ENCODE measurements at places on chromosomes 3 and 15.

DNA sequence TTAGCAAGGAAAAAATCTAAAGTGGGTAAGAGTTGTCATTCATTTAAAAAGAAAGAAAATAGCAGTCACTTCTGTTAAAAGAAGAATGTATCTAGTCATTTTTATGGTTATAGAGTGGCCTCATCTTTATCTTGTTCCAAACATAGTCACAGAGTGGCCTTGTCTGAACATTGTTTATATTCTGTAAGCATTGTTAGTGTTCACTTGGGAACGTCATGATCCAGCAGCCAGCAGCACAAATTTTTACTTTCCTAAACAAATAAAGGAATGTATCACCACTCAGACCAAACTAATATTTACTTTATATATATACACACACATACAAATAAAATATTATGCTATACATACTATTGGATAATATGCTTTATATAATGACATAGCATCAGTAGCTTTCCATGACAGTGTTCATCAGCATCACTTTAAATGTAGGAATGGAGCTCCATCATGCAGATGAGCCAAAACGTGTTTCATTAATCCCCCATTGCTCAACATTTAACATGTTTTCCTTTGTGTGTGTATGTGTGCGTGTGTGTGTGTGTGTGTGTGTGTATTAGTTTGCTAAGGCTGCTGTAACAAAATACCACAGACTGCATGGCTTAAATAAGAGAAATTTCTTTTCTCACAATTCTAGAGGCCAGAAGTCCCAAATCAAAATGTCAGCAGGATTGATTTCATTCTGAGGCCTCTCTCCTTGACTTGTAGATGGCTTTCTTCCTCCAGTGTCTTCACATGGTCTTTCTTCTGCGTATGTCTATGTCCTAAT, 39.6 kb upstream of the GYG1 start:
- no peak for DNase-seq

GRCh38 chr3:53350652-53351051, 3.3 kb upstream of the DCP1A start:
- DNase-seq: peak; percentile 39

DNA sequence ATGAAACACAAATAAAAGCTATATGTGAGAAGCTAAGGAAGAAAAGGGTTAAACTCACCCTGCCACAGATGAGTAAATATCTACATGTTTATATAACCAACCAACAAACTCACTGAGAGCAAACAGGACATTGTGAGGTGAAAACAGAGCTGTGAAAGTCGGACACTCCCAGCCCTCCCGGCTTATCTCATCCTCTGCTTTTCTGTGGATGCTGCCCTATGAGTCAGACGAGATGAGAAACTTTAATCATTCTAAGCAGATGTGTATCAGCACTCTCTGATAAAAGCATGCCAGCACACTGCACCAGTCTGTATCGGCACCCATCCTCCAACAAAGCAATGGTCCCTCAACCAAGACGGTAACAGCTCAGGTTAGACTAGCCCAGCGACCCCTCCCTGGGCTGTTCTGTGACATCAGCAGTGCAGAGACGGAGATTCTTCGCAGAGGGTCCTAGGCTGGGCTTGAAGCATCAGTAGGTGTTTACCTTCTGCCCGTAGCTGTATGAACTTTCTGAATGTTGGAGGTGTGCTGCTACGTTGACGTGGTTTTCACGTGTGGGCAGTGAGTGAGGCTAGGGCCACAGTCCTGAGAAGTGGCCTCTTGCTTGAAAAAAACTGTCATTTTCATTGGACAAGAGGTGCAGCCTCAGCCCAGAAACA, 119.8 kb upstream of the ALDH1A3 start:
- peak; percentile 74 for DNase-seq

GRCh38 chr3:161412123-161412522, 40.8 kb upstream of the SPTSSB start:
- DNase-seq: no peak

DNA sequence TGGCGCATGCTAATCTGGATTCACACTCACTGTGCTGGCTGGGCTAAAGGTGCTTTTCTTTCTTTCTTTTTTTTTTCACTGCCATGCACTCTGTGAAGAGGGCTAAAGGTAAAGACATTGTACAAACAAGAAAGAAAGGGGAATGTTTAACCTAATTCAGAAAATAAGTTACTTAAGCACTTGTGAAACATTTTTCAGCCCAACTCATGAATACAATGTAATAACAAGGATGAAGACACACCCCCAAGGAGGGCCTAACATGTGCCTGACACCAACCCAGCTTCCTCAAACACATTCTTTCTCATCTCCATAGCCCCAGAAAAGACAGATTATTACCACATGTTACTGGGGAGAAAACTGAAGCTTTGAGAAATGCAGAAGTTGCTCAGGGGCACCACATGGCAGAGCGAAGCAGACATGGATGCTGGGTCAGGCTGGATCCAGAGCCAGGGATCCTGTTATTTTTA, 5.7 kb downstream of the STIMATE start:
- DNase-seq: peak; percentile 61

- DNase-seq: no peak
Observed at GRCh38 chr3:149003653-149004305, 12.4 kb downstream of the GYG1 start.

DNA sequence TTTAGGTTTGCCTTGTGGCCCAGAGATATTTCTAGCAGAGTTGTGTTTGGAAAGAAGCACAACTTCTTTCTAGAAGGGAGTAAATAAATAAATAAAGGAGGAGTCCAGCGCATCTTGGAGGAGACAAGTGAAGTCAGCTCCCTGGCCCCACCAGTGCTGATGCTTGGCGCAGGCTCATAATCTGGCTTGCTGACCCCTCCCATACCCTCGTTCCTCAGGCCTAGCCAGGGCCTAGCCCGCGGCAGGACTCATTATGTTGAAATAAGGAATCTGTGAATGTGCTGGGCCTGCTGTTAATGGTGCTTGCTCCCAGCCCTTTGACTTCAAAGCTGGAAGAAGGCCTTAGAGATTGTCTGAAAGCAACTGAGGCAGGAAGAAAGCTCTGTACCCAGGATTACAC, 3.1 kb downstream of the ZNF710 start:
- no peak for DNase-seq

DNA sequence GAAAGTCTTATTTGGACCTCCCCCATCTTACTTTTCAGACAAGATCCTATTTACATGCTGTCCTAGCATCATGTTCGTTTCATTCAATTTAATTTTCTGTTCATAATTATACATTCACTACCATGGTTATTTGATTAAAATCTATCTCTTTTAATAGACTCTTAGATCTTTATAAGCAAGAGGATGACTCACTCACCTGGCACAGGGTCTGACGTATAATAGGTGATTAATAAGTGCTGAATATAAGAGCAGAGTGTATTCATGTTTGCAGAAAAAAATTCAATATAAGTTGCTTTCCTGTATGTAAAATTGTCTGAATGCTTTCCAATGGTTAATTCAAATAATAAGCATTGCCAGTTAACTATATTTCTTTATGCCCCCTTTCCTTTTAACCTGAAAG, 165.5 kb upstream of the CBLB start:
- no peak for DNase-seq

DNA sequence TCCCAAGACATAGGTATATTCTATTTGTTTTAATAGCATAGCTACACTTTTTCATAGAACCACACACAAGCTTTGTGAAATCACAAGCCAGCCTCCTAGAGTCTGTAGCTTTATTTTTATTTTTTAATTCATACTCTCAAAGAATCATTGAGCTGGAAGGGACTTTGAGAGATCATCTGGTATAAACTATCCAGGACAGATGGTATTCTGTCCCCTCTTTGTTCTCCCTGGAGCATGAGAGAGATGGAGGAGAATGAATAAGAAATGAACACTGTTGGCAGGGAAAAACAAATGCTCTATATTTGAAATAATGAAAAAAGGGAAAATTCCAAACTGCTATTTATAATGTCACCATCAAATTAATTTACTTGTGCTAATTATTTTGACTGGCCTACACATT, 338.7 kb upstream of the IL12A start:
- DNase-seq: no peak

GRCh38 chr3:171711461-171712170, 98.7 kb downstream of the PLD1 start:
- DNase-seq: peak; percentile 37

DNA sequence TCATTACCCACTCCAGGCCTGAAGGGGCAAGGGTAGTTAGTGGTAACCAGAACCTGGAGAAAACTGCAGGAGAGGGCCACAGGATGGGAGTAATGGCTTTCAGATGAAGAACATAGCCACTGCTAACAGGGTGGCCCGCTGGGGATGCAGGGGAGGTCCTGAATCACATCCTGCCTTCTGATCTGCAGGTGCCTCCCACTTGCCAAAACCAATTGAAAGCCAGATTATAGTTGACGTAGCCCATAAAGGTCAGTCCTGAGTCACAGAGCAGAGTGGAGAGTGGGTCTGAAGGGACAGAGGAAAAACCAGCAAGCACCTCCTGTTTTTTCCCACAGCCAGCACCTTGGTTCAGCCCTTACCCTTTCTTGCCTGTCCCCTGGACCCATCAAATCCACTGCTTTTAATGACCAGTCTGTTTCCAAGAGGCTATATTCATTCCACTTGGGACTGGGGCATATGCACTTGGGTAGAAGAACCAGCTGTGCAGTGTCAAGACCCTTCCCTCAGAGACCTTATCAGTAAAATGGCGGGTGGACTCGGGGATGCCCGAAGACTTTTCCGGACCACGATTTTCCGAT, 646 bp upstream of the SLC35G2 start:
- peak; percentile 83 for DNase-seq

DNA sequence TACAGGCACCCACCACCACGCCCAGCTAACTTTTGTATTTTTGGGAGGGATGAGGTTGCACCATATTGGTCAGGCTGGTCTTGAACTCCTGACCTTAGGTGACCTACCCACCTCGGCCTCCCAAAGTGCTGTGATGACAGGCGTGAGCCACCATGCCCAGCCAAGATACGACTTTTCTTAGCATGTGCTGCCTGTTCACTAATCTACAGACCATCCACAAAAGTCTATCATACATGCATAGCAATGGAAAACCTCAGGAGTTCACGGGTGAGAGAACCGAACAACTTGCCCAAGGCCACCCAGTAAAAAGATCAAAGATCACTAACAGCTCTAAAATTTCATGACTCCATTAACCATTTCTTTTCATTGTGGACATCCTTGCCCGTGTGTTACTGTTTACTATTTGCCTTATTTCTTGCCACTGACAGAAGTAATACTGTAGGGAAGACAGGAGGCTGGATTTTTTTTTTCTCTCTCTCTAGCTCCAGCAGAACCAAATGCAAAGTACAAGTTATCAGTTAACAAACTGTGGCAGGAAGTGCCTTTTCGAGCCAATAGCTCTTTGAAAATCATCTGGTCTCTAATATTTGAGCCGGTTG, 92.3 kb downstream of the FOXP1 start:
- DNase-seq: no peak

DNA sequence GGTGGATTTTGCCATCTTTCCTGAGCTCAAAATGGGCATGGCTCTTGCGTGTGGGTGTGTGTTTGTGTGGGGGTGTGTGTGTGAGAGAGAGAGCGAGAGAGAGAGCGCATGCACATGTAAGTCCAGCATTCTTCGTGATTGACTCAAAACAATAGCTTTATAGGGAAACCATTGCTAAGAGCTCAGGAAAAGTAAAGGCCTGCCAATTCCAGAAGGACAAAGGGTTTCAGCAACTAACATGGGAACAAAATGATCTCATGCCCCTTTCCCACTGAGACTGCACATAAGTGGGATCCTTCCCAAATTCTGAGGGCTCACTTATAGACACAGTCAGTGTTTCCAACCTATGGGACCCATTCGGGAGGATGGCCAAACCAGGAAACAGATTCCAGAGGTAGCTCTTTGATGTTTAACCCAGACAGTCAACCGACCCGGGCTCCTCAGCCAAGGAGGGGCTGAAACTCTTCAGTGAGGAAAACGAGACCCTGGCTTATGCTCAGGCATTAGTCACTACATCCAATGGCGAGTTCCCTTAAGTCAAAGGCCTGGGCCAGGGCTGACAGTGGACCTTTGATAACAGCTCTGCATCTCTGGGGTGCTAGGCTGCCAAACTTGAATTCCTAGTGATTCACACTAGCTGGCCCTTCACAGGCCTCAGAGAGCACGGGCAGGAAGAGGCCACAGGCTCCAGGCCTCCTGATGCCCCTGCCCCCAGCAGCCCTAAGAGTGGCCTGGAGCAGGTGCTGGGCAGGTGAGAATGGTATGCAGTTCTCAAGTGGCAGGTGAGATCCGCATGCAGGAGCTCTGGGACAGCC, 305.0 kb upstream of the C2CD4B start:
- peak; percentile 91 for DNase-seq

- no peak for DNase-seq
Observed at GRCh38 chr15:61906961-61907752, 153.1 kb downstream of the VPS13C start.

GRCh38 chr3:178439504-178439903, 96.7 kb upstream of the KCNMB2 start:
- peak; percentile 51 for DNase-seq

- peak; percentile 55 for DNase-seq
Observed at GRCh38 chr3:95319921-95320494, 1257.1 kb downstream of the NSUN3 start.

DNA sequence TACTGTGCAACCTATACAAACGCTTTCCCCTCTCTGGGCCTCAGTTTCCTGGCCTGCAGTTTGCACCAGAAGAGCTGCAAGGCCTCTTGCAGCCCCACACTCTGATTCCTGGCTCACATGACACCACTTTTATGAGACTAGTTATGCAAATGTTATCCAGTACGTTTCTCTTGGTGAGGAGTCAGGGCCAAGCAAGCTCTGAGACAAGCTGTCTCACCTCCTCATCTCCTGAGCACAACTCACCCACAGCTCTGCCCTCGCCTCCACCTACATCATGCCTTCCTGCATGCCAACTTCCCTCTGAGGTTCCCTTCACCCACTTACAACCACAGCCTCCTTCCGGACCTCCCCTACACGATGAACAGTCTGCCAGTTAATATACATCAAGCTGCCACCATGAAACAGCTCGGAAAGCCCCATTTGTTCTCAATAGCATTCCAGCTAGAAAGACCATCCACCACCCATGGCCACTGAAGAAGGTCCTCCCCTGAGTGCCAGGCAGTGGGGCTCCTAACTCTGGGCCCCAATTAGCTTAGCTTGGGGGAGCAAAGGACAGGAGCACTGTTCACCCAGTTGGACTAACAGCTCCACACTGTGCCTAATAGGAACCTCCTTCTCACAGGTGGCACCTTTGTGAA, 25.0 kb downstream of the CRYGS start:
- no peak for DNase-seq

DNA sequence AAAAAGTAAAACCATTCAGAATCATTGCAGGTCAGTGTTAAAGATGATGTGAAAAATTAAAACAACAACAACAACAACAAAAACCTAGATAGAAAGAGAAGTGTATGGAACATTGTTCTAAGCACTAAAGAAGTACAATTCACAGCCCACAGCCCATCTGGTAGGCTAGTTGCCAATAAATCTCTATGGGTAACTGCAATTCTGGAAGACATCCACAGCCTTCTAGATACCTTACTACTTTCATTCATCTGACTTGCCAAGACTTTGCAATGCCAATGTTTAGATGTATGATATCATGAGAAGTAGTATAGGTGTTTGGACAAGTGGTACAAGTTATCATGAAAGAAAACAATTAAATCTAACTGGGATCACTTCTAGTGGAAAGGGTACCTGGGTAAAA, 198.6 kb downstream of the VGLL3 start:
- peak; percentile 60 for DNase-seq

GRCh38 chr3:134147411-134147810, 103.2 kb downstream of the RYK start:
- no peak for DNase-seq

Measured in fibroblast of skin of right quadriceps (primary cell).